ENCODE measurements at places on chromosomes 2 and 18.

GRCh38 chr2:72367530-72368225, 220.0 kb upstream of the CYP26B1 start:
- DNase-seq = no peak

DNA sequence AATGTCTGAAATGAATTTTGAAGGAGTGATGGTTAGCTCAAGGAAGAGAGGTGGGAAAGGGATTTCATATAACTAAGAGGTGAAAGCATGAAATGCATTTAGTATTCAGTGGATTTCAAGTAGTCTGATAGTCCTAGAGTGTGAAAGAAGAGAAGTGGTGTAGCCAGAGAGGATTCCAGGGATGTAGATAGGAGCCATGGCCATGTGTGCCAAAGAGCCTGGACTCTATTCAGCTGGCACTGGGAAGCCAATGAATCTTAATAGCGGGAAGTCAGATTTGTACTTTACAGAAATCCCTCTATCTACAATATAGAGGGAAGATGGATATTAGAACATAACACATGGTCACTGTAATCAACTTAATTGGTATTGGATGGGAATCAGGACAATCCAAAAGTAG, 8.3 kb upstream of the BOLL start:
- DNase-seq = no peak

DNA sequence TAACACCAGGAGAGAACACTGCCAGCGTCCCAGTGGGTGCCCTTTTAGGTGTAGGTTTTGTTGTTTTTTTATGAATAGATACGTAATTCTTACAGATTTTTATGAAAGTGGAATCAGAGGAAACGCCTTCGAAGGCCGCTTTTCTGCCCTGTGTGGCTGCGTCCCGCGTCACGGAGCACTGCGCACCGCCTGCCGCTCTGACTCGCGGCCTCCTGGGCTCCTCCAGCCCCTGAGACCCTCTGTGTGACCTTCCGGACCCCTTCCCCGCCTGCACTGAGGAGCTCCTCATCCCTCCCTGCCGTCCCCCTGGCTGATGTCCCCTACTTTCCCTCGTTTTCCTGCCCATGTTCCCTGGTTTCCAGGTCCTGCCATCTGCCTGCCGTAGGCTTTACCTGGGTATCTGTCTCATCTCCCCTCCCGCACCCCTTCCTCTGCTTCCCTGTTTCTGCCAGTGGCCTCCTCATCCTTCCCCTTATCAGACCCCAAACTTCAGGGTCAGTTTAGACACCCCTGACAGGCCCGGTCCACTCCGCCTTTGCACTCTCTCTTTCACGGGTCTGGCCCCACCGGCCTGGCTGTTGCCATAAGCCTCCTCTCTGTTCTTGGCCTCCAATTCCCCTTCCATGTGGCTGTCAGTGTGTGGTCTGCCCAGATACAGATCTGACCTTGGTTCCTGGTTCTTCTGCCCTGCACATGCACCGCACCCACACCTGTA, 32.7 kb downstream of the PDIA6 start:
- DNase-seq = no peak

DNA sequence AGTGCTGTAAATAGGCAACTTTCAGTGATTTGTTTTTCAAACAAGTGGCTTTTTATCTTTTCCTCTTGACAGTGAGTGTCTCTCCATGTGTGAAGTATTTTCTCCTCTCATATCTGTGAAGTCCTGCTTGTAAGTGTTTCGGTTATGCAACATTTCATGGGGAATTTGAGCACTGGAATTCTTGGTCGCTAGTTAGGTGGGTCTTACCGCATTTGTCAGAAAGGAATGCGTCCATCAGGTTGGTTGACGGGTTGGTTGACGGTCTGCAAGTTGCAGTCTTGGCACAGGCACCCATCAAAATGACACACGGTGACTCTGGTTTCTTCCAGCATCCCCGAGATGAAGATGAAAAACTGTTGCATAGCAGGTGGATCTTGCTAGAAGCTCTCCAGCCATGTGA, 109.8 kb downstream of the AGAP1 start:
- no peak for DNase-seq

DNA sequence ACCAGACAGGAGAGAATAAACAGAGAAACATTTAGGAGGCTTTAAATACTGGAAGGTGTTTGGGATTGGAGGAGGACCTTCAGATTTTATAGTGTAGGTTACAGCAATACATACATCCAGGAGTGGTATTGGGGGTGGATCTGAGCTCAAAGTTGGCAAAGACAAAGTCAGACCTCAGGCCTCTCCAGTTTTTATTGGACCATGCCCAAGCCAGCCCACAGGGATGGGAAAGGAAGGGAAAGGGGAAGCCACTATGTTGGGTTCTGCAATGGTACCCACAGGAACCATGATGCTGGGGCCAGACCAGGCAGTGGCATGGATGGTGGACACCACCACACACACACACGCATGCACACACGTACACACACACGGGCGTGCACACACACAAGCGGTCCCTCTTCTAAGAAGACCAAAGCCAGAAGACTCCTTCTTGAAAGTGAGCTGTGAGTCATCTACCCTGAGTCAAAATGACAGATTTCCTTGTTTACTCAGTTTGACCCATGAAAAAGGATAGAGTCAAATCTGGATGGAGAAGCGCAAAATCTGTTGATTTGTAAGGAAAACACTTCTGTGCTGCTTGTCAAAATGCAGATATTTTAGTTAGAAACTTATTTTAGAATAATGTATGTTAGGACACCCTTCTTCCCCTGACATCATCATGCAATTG, 87.9 kb downstream of the TRABD2A start:
- DNase-seq = no peak

DNA sequence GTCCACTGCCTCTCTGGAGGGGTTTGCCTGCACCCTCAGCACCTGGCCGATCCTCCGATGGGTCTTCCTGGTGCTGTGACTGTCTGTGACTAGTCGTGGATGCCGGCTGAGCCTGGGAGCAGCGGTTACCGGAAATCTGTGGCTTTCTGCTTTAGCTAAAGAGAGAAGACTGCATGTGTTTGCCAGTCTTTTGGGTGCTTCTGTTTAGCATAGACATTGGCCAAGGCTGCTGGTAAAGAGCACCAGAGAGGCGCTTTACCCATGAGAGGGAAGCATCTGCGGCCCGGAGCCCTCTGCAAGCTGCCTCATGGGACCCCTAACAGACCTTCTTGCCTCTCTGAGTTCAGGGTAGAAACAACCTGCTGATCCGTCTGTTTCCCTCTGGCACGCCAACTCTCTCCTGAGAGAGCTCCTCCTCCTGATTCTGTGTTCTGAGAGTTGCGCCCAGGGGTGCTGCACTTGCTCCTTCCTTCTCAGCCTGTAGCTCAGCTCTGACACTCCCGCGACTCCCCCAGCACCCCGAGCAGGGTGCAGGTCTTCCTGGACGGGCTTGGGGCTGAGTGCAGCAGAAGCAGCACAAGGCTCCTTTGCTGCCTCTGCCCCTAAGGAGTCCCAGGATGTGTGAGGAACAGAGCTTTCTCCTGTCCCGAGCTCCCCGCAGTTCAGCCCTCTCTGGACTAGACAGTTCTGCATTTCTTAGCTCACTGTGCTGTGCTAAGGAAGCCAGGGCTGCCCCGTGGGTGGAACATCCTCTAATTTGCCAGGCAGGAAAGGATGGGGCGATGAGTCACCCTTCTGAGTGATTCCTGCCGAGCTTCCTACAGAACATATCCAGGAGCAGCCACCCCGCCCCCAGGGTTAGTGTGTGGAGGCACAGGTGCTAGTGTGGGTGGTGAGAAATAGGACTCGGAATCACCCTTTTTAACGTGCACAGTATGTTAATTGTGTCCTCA, 203.2 kb downstream of the SH3RF3 start:
- no peak for DNase-seq

DNA sequence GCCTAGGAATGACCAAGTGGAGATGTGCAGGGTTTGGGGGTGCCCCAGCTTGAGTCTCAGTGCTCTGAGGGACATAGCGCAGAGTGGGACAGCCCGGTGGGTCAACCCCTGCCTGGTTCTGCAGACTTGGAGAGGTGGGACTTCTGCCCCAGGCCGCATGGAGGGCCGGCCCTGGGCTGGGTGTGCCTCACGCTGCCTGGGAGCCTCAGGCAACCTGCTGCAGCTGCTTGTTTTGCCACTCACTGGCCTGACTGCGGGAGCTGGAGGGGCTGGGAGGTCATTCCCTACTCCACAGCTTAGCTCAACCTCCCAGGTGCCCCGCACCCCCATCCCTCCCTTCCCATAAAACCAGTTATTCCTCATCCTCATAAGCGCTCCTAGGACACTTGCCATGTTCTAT, 33.1 kb downstream of the ODC1 start:
- DNase-seq = no peak

DNA sequence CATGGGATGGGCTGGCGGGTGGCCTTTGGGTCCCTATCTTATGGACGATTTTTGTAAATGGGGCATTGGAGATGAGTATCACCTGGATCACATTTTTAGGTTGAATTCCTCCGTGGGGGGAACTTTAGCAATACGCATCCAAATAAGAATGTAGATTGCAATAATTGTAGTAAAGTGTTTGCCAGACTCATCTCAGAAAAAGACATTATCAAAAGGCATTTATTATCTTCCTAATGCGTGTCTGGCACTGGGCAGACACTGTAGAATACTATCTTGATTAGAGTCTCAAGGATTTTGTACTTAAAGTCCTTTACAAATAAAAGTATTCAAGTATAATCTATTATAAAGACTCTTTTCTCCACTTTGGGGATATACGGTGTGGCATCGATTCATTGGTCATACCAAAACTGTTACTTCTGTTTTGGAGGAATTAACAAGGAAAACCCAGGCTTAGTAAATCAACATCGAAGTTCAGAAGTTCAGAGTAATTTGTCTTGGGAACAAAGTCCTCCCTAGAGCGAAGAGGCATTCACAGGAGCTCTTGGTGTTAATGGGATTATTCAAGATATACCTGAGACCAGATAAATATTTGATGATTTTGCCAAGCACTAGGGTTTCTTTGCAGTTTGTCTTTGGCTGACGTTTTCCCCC, 578 bp upstream of the ACKR3 start:
- no peak for DNase-seq

GRCh38 chr2:10435820-10436204, 12.3 kb downstream of the ODC1 start:
- no peak for DNase-seq

DNA sequence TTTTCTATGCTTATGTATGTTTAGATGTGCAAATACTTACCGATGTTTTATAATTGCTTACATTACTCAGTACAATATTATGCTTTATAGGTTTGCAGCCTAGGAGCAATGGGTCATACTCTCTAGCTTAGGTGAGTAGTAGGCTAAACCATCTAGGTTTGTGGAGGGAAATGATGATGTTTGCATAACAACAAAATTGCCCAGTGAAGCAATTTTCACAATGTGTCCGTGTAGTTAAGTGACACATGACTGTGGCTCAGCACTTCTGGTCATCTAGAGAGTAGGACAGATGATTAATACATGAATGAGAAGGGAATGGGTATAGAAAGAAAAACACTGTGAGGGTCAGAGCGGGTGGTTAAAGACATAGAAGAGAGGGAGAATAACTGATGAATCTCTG, 2116.2 kb upstream of the PIK3C3 start:
- no peak for DNase-seq

- DNase-seq = no peak
These were observed 1889.7 kb upstream of the CELF4 start for GRCh38 chr18:39455285-39455684.

DNA sequence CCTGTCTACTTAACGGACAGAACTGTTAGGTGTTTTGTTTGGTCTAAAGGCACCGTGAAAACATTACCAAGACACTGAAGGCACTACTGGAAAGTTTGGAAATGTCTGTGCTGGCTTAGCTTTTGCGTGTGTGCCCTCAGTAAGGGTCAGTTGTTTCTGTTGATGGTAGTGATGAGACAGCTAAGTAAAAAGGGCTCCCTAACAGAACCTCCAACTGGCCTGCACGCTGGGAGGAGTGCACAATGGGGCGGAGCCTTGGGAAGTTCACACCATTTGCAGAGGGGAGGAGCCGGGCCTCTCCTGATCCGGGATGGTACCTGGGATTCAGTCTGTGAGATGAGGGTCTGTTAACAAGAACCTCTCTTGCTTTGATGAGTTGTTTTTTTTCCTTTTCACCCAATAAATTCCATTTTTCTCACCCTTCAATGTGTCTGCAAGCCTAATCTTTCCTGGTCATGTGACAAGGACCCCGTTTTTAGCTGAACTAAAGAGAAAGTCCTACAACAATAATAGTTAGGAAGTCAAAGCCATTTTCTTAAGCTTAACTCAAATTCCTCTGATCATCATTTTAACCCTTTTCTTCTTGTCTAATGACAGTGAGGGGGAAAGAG, 368.7 kb downstream of the PARD3B start:
- no peak for DNase-seq

DNA sequence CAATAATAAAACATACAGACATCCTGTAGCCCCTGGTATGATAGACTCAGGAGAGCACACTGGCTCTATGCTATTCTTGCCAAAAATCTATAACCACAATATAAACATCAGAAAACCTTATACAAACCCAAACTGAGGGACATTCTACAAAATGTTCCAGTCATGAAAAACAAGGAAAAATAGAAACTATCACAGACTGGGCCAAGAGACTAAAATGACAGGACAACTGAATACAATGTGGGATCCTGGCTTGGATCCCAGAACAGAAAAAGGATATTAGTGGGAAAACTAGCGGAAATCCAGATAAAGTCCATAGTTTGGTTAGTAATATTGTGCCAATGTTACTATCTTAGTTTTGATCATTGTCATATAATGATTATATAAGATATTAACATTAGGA, 29.6 kb upstream of the EPAS1 start:
- no peak for DNase-seq

GRCh38 chr2:88671786-88672427, 19.6 kb upstream of the RPIA start:
- no peak for DNase-seq

DNA sequence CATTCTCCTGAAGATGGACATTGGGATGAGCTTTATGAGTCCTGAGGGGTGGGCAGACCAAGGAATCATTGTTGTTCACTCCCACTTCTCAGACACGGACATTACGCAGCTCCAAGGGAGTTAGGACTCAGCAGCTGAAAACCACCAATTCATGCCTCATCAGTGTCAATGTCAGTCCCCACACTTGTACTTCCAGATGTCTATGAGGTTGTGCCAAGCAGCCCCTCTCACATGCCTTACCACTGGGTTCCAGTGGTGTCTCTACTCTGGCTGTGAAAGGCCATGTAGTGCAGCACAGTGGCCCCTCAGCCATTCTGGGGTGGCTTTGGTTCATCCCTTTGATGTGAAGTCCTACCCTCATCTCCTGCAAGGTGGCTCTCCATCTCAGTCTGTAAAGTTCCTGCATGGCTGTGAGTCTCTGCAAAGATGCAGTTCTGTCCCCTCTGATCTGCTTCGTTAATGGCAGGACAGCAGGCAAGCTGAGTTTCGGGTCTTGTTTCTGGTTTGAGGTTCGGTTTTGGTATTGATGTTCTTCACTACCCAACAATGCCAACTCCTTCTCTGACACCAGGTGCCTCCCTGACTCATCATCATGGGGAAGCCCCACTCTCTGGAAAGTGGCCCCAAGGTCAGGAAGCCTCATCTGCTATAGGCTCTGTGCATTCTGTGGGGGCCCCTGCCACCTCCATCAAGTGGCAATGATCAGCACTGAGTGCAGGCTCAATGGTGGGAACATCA, 14.0 kb upstream of the COL6A3 start:
- DNase-seq = peak; percentile 47

DNA sequence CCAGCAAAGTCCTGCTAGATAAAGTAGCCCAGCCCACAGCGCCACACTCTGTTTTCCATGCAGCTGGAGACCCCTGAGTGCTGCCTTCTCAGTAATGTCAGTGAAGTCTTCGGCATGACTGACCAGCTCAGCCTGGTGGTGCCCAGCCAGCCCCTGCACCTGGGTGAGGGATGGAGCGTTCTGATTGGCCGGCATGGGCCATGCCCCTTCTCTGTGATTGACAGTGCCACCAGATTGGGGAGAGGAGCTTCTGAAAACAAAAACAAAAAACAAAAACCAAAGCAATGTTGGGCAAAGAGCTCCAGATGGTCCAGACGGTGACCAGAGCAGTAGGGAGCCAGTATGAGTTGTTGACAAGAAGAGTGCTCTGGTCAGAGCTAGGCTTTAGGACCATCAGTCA, 122.6 kb downstream of the DYSF start:
- DNase-seq = no peak

Measured in stimulated activated CD4-positive, alpha-beta T cell treated with anti-CD3 and anti-CD28 coated beads, Interleukin-1b, Interleukin-23, amount 100 ng/mL, for 1 hour (primary cell).